ENCODE measurements at places on chromosomes 7 and 10.
A peak's percentile ranks its signal among the peaks of the same experiment; 100 is the strongest.

GRCh38 chr7:47807756-47808155 lies 140.5 kb downstream of the PKD1L1 start:
- DNase-seq = no peak

DNA sequence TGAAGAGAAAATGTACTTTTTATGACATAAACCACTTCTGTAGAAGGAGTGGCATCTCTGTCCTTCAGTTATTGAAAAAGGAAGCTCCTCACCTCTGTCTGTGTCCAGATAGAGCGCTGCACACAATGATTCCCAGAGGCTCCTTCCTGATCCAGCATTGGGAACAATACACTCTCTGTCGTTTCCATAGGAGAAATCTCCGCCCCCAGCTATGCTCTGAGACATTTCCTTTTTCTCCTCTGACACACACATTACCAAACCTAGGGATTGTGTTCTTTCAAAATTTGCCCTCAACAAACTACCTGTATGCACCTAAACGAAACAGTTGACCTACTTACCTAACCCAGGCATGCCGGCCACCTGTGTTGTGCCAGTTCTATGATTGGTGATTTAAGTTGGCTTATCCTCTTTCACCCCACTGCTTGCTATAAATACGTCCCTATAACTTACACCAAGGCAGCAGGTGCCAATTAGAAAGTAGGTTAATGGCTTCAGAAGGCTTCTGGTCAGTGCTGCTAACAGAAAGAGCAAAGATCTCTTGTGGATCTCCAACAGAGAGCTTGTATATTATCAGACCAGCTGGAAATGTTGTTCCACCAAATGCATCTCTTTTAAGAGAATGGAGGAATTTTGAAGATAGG lies 140.1 kb upstream of the JCAD start:
- DNase-seq = no peak

DNA sequence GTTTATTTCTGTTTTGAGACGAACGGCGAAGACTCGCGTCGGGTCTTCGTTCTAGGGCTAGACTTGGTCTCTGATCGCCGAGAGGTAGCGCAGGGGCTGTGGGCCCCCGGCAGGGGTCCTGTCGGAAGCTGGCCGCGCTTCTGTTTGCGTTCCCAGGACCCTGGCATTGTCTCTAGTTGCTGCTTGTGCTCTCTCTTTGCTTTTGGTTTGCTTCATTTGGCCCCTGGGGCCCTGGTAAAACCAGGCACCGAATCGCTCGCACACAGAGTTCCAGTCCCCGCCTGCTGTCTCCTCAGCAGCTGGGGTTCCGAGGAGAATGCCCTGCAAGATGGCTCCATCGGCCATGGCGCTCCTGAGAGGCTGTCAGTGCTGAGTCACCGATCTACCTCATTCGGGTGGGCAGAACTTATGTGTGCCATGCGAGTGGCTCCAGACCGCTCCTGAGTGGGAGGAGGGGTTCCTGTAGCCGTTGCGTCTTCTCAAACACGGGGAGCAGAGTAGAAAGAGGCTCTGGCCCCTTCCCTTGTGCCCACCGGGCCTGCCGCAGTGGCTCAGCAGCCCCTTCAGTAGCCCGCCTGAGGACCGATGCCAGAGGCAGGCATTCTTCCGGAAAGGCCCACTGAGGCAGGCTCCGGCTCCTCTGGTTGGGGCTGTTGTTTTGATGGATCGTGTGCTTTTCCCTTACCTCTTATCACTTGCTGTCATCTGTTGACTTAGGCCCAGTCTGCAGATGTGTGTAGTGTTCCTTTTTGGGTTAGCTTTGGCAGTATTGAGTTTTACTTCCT lies 826 bp downstream of the CHPF2 start:
- DNase-seq = peak; percentile 79

DNA sequence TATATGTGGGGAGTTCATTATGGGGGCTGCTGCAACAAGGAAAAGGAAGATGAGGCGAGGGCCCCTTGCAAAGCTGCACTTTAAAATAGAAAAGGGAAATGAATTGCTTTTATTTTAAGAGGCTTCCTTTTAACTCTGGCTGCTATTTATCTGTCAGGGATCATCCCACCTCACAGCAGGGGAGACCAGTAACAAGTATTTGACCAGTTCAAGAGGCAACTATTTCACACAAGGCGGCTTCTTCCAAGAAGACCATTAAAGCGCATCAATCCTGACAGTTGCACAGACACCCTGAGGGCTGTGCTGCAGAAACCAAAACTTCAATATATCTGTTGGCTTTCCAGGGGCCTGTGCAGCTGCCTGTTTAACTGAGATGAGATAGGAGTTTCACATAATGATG lies 1009.2 kb downstream of the SORCS3 start:
- DNase-seq = no peak

Measured in LoVo (cell line).